Stimulated activated CD4-positive, alpha-beta T cell treated with anti-CD3 and anti-CD28 coated beads, Interleukin-4, amount 100 ng/mL, for 24 hours (primary cell): ENCODE measurements at places on chromosomes 6 and 20.

- no peak for DNase-seq
Measured at GRCh38 chr6:37256692-37257319, 766 bp upstream of the TBC1D22B start.

DNA sequence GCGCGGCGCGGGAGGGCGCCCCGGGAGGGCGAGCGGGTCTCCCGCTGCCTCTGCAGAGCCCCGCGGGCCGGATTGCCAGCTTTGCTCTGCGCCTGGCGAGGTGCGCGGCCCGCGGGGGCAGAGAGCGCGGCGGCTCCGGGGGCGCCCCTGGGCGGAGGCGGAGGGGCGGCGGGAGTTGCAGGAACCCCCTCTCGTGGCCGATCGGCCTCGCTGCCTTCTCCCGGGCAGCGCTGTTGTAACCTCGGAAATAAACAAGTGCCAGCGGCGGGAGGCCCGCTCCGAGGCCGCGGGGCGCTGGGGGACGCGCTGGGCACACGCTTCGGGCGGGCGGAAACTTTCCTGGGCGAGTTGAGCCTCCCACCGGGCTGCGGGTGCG is 1.2 kb downstream of the CDH4 start:
- no peak for DNase-seq

- DNase-seq: peak; percentile 25
Measured at GRCh38 chr6:11538052-11538818, 686 bp downstream of the TMEM170B start.

DNA sequence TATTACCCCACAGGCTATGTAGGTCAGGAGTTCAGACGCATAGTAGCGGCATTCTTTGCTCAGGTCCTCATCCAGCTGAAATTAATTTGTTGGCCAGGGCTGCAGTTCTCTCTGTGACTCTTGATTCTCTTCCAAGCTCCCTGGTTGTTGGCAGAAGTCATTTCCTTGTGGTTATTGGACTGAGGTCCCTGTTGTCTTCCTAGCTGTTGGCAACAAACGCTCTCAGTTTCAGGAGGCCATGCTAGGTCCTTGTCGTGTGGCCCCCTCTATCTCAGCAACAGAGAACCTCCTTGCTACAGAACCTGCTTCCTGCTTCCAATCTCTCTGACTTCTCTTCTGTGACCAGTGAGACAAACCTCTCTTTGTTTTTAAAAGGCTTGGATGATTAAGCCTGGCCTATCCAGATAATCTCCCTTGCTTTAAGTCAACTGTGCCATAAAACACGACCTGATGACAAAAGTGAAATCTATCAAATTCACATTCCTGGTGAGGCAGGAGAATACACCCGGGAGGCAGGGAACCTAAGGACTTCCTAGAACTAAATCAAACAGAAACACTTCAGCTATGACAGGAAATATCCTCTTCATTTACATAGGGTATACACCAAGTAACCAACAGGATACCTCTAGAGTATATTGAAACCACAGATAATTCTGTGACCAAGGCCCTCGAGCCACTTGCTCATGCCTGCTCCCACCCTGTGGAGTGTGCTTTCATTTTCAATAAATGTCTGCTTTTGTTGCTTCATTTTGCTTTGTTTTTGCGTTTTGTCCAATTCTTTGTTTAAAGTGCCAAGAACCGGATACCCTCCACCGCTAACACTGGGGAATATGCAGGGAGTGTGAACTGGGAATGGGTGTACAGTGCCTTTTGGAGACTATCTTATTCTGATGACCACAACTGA is 196.0 kb downstream of the BTBD3 start:
- no peak for DNase-seq

DNA sequence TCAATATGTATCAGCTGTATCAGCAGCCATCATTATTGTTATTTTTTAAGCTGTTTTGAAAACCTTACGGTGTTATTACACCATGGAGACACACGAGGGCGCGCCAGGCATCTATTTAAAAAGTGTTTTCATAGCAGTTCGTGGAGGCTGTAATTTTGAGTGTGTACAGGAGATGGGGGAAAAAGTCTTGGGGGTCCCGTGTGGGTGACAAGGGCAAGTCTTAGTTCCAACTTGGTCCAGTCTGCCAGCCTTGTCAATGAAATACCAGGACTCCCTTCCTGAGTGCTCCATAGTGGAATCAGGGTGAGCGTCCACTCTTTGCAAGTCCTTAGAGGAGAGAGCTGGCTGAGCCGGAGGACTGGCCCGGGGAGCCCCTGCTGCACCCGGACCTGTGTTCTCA is 43.3 kb downstream of the SLC2A10 start:
- DNase-seq: peak; percentile 54

DNA sequence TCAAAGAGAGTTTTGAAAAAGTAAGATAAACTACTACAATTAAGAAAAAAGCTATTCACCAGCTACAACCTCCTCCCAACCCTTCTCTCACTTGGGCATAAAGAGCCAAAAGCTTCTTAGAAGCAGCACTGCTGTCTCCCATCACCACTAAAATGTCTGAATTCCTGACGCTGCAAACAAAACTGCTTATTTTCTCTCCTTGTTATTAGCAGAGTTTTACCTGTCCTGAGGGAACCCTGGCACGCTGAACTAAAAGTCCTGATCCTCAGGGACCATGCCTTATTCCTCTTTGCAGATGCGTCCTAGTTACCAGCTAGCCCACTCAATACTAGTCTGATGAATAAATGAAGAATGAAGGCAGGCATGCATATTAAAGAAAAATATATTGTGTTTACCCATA is 1.1 kb downstream of the HACE1 start:
- DNase-seq: no peak

DNA sequence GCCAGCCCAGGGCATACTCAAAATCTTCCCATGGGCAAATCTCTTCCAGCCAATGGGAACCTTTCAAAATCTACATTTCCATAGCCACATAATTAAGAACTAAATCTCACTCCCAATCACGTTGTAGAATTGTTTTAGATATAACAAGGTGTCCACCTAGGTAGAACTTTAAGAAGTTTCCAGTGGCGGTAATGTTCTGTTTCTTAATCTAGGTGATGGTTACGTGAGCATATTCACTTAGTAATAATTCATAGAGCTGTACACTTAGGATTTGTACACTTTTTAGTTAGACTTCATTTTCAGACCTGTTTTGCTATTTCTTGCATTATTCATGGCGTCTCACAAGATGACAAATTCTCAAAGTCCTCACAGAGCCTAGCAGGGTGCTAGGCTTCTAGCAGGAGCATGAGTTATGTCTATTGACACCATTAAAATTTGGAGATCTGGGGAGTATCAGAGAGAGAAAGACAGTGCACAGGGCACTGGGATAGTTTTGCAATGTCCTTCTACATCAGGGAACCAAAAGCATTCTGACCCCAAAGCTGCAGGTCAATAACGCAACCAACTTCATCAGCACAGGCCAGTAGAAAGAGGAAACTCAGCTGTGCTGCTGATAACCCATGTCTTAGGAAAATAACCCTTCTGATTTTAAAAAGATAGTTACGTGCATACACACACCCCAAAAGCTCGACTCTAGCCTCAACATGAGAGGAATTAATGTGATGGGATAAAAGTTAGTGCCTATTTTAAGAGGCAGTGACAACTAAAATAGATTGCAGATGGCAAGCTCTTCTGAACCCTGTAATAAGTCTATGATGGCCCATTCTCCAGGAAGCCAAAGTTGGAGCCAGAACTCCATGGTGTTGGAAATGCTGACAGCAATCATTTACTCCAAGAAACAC is 518.1 kb upstream of the JARID2 start:
- DNase-seq: no peak

GRCh38 chr6:107563694-107564588 is 74.0 kb downstream of the SOBP start:
- no peak for DNase-seq

- no peak for DNase-seq
Measured at GRCh38 chr20:47609001-47609400, 107.3 kb downstream of the NCOA3 start.
